Stomach (tissue), 19 donors: ENCODE measurements at places on chromosomes 2 and 18.

DNA sequence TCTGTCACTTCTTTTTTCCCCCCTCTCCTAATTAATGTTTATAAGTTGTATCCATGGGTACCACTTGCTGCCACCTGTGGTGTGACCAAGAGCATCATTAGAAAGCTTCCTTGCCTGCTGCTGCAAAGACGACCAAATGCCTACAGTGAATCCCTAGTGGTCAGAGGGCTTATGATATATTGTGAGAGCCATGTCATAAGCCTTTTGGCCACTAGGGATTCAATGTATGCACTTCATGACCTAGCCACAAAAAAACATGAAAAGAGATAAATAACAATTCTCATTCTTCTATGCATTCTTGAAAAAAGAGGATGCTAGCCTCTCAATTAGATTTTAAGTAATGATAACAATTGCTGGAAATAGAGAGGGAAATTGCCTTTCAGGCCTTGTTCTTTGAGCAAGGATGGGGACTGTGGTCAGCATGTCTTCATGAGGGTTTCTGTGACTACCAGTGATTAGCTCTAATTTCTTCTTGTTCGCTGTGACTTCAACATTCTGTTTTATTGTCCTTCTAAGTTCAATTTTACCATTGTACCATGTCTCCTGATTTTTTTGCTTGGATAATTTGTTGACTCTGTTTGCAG lies 435.3 kb downstream of the TGIF1 start:
- no peak for DNase-seq

DNA sequence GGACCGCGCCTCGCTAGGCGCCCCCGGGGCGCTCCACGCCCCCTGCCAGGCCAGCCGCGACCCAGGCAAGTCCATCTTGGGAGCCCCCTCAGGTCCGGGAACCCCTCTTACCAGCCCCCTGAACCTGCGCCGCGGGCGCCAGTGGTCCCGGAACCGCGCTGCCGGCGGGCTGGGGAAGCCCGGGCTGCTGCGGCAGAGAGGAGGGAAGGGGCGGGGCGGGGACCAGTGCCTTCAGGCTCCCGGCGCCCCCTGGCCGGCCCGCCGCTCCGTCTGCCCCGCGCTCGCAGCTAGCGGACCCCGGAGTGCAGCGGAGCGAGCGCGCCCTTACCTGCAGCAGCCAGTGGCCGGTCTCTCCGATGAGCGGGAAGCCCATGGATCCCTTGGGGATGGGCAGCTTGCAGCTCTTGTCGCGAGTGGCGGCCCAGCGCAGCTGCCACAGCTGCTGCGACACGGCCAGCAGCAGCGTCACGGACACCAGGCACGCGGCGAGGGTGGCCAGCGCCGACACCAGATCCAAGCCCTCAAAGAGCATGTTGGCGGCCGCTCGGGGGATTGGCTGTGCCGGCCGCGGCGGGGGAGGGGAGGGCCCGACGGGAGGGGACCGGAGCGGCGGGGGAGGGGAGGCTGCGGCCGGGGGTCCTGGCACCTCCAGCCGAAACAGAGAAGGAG lies at the start of gene CYP26B1:
Gene CYP26B1, minus strand, starts transcription at position 560 of the 669 bp plus-strand sequence. Its CDS starts 28 bp downstream, at position 532.
- peak; percentile 67 for DNase-seq

GRCh38 chr18:24616653-24617052 lies 156.2 kb downstream of the HRH4 start:
- DNase-seq, result no peak

DNA sequence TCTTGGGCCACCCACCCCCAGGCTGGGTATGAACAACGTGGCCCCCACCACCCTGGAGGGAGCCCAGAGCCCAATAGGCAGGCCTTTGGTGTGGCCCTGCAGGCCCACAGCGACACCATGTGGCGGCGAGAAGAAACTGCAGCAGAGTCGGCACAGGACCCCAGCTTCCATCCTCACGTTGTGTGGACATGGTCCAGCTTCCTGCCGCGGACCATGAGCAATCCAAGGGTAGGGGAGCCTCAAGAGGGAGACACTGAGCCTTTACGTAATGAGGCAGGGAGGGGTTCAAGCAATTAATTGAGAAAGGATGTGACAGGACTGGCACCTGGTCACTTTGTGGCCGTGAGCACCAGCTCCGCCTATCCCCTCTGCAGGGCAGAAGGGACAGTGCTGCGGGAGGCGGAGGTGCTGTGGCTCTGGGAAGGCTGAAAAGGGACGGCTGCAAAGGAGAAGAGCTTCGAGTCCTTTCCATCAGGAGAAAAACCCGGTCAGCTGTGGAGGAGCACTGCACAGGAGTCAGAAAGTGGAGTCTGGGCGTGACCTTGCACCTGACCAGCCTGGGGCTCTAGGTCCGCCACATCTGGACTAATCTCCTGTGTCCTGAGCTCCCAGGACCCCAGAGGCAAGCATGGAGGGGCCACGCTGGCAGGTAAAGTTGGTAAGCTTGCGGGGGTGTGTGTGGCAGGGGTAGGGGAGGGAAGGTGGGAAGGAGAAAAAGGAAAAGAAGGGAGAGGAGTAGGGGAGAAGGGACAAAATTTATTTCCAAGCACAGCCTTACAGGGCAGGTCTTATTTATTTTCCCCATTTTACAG lies 44.9 kb downstream of the TMEM37 start:
- peak; percentile 85 for DNase-seq

DNA sequence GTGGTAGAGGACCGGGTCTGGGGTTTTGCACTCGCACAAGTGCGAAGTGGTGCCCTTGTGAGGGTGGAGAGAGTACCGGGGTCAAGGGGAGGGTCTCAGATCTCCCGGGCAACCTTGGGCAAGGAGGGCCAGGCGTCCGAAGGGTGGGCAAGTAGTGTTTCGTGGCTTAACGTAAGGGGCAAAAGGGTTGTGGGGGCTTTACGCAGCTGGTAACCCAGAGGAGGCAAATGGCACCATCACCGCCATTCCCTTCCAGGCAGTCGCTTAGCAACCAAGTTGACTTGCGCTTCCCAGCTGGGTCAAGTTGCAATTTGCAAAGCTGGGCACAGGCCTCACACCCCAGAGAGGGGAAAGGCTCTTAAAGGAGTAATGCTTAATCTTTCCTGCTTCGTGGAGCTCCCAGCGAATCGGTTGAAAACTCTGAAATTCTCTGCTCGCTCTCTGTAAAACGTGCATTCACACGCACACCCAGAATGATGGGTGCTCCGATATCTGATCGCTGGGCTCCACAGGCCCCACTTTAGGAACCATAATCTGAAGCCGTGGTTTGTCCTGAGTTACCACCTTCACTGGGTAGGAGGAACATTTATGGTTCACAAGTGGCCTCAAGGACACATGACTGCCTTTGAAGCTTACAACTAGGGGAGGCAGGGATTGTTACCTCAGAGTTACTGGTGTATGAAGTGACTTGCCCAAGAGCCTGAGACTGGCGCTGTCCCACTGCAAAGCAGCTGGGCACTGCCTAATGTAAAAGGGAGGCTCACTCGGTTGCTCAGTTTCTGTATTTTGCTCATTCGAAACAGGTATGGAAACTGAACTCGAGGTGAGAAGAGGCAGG lies 127.9 kb downstream of the UXS1 start:
- no peak for DNase-seq

- peak; percentile 54 for DNase-seq
These were observed 12.1 kb downstream of the CD226 start for GRCh38 chr18:69935319-69936190.

DNA sequence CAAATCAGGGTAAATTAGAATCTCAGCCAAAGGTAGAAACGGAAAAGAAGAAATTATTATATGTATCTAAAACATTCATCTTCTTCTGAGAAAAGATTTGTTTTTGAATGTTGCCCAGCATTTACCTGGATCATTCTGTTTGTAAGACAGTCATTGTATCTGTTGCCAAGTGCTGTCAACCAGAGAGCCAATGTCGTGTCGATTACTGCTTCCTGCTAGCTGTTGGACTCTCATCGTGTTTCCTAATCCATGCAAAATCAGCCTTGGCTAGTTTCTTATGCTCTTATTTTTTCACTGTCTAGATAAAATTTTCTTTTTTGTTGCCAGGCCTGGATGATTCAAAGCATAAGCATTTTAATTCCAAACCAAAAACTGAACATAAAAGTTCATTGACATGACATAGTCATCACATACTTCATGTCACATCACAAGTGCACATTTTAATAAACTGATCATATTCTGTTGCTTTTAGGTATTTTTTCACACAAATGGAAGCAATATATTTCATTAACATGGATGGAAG lies 202.3 kb downstream of the KCNH7 start:
- DNase-seq, result no peak

DNA sequence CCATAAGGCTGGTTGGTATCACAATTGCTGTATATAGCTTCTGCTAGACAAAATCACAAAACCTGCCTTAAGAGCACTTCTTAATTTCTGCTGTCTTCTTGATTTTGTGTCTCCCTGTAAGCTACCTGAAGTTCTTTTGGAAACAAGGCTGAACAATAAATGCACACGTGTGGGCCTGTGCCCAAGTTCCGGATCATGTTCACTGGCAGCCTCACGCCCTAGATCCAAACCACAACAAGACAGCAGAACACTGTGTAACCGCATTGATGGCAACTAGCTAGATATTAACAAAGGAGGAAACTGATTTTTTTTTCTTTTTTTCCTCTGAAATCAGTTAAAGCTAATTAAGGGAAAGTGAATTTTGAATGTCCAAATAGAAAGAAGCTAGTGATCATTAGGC lies 81.5 kb upstream of the LYPD6B start:
- DNase-seq, result no peak

DNA sequence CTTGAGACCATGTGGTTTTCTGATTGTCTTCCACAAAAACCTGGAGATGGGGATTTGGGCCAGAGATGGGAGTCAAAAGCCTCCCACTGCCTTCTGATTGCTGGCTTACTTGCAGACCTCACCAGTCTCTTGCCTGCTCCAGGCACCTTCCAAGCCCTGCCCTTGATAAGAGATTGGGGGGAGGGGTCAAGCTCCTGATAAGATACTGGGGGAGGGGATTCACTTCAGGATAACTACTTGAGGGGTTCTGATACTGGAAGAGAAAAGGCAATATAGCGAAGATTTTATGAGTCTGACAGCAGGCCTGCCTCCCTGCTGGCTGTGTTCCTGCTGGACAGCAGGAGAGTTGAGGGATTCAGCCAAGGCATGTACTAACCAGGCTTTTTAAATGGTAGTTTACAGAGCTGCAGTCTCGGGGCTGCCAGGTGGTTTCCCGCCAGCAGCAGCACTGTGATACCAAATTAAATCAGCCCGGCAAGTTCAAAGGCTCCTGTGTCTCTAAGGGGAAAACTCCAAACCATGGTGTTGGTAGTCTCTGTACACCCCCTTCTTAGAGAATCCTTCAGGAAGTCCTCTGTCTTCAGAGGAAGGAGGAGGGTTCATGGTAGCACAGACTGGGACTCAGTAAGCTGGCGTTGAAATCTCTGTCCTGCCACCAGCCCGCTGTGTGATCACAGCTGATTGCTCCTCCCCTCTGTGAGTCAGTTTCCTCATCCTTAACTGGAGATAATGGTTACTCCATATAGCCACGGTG lies 58.3 kb downstream of the FBXO36 start:
- DNase-seq, result peak; percentile 72
